ENCODE measurements at places on chromosomes 6 and 20.

DNA sequence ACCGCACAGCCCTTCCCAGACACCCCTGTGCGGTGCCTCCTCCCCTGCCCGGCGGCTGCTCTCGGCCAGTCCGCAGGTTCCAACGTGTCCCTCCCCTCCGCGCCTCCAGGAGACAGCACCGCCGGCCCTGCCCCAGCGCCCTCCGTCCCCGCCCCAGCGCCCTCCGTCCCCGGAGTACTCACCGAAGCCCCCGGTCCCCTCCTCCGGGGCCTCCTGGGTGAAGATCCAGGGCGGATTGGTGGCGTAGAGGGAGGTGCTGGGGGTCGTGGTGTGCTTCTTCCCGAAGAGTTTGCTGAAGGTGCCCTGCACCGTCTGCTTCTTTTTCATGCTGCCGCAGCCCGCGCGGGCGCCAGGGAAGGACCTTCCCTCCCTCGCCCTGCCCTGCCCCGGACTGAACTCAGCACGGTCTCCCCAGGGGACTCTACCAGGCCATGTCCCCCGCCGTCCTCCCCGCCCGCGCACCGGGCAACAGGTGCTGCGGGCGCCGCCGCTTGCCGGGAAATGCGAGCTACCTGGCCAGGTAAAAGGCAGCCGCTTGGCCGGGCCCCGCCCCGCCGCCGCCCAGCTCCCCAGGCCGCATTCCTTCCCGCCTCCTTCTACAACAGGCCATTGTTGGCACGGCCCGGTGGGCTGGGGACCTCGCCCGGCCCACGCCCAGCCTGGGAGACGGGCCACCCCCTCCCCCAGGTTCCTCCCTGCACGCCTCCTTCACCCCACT lies at the start of gene C6orf132:
Gene C6orf132, minus strand, starts transcription at position 503 of the 718 bp plus-strand sequence. Its CDS starts 176 bp downstream, at position 327.
- no peak for DNase-seq

- no peak for DNase-seq
Observed at GRCh38 chr6:4398791-4399190, 263.4 kb upstream of the ECI2 start.

GRCh38 chr6:138555421-138555988 lies 56.2 kb upstream of the NHSL1 start:
- no peak for DNase-seq

DNA sequence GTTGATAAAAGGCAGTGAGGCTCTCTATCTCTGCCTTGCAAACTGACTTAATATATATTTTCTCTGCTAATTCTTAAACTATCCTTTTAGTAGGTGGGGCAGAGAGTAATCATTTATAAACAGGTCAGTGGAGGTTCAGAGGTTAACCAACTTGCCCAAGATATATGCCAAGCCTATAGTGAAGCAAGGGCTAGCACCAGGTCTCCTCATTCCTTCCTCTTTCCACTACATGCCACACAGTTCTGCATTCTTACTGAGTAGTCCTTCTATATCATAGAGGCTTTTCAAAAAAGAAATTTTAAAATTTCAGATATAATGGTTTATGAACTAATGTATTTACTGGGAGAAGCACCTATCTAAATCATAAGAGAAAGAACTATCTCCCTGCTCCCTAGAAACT lies 8.5 kb downstream of the ARG1 start:
- no peak for DNase-seq

GRCh38 chr6:2876210-2877056 lies 26.7 kb downstream of the SERPINB9 start:
- no peak for DNase-seq

GRCh38 chr6:23870496-23870895 lies 255.5 kb upstream of the NRSN1 start:
- no peak for DNase-seq

- DNase-seq, result no peak
Observed at GRCh38 chr6:144033816-144034735, 26.0 kb upstream of the PLAGL1 start.

GRCh38 chr20:60040471-60041162 lies 82.4 kb downstream of the CDH26 start:
- DNase-seq, result no peak
